ENCODE measurements at places on chromosomes 16 and 17.

- DNase-seq: no peak
Measured at GRCh38 chr16:78496189-78496588, 396.7 kb downstream of the WWOX start.

- DNase-seq: no peak
Measured at GRCh38 chr17:2693561-2694380, 17.8 kb downstream of the CLUH start.

DNA sequence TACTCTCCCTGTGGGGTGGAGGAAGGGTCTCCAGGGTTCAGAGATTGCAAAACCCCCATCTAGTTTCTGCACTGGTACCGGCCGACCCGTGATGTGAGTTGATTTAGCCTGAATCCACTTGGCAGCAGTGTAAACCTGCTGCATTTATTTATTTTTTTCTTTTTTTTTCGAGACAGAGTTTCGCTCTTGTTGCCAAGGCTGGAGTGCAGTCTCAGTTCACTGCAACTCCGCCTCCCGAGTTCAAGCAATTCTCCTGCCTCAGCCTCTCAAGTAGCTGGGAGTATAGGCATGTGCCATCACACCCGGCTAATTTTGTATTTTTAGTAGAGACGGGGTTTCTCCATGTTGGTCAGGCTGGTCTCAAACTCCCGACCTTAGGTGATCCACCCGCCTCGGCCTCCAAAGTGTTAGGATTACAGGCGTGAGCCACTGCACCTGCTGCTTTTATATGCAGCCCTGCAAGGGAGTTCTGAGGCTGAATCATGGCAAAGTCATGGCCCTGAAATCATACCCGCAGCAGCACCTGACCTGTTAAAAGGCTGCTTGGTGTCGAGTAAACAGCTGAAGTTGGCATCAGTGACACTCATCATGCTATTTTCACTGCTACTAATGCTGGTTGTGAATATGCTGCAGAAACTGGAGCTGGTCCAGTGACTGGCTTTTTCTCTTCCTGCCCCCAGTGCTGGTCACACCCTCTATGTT lies 21.4 kb downstream of the DEXI start:
- DNase-seq: no peak

- DNase-seq: no peak
Measured at GRCh38 chr17:15436473-15437302, 30.7 kb downstream of the CDRT4 start.

DNA sequence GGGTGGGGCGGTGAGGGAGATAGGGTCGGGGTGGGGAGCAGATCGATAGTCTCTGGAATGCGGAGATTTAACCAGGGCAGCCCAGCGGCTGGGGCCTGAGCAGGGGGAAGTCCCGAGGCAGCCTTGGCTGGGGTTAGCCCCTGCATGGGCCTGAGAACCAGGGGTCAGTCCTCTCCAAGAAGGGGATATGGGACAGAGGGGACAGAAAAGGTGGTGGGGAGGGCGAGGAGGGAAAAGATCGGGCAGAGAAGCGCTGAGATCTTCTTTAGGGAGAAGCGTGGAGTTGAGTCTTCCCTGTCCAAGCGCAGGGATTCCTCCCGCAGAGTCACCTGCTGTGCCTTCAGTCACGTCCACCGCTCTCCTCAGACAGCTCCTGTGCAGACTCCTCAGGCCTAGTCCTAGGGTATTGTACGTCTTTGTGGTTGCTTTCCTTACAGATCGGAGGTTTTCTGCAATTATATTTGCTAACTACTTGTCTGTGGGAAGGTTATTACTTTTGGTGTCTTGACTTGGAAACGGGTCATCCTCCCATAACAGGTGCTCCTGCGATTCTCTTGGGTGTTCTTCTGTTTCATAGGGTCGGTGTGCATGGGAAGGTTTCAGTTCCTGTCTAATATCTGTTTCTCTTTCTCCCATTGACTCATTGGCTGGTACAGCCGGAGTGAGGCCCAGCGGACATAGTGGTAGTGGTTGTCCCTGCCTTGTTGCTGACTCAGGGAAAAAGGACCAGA lies 952 bp downstream of the CD300A start:
- no peak for DNase-seq

DNA sequence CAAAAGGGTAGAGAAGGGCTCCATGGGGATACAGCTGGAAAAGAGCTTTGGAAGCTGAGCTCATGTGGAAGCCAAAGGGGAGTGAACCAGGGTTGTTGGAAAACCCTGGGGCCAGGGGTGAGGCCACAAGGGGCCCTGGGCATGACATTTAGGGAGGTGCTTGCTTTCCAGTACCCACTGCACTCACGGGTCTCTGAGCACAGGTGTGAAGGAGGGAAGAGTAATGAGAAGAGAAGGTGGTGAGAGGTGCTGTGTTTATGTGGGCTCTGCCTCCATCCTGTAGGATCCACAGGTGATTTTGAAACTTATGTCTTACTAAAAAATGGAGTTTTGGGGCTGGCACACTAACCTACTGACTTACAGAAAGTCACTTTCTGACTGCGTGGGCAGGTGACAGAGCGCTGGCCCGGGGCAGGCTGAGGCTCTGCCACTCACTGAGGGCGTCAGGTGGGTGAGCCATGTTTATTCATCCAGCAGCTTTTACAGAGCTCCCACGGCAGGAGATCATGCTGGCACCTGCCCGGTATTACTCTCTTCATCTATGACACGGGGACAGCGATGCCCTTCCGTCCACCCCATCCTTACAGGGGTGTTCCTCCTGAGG lies 18.9 kb downstream of the KSR1 start:
- DNase-seq: no peak

GRCh38 chr16:20401066-20401465 lies 3.5 kb downstream of the PDILT start:
- DNase-seq: no peak

GRCh38 chr16:87608400-87608985 lies 6.2 kb downstream of the JPH3 start:
- DNase-seq: peak; percentile 82

DNA sequence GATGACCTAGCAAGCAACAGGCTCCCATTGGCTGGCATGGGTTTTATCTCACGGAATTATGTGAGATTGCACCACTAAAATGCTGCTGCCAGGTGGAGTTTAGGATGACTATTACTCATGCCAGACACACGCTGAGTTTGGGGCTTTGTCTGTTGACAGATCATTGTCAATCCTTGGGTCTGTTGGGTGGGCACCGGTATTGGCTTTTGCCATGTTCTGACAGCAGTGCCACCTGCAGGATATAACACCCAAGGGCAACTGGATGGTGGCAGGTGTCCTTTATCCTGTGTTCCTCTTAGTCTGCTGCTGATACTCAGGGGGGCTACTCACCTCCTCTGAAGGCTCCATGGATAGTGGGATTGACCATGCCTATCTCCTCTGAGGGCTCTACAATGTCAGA lies 221.6 kb upstream of the DYNLRB2 start:
- DNase-seq: no peak

DNA sequence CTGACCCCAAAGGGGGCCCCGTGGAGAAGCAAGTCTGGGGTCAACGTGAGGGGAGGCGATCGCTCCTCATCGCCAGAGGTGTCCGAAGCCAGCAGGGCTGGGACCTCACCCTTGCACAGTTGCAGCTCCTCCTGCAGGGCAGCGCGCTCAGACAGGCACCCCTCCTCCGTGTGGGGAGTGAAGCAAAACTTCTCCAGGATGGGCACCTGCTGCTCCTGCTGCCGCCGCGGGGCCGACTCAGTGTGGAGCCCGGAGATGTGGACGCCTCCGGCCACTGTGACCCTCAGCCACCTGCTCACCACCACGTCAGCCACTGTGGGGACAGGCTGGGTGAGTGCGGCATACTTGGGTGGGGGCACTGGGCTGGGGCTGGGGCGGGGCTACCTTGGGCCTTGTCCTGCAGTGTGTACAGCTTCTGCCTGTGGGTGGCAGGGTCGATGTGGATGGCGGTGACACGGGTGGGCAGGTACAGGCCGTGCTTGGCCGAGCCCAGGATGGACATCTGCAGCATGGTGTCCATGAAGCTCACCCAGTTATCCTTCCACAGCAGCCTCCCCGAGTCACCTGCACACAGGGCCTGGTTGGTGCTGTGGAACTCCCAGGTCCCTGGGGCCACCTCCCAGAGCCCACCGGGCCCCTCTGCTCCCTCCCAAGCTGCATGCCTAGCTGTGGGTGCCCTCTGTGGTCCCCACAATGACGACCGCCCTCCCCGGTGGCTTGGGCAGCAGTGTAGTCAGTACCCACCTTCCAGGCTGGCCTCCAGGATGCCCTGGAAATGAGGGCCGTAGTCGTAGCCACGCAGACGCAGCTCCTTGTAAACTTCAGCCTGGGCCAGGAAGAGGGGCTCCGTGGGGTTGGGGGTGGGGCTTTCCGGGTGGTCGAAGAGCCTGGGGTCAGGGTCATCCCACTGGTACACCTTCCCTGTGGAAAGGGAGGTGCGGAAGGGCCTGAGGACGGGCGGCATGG lies 10.8 kb downstream of the FASN start:
- no peak for DNase-seq

GRCh38 chr16:626787-627453 lies 3.9 kb upstream of the WFIKKN1 start:
- no peak for DNase-seq

- DNase-seq: no peak
Measured at GRCh38 chr17:33072421-33073161, 80.9 kb downstream of the SPACA3 start.

GRCh38 chr16:52411011-52411410 lies 135.9 kb downstream of the TOX3 start:
- DNase-seq: no peak

DNA sequence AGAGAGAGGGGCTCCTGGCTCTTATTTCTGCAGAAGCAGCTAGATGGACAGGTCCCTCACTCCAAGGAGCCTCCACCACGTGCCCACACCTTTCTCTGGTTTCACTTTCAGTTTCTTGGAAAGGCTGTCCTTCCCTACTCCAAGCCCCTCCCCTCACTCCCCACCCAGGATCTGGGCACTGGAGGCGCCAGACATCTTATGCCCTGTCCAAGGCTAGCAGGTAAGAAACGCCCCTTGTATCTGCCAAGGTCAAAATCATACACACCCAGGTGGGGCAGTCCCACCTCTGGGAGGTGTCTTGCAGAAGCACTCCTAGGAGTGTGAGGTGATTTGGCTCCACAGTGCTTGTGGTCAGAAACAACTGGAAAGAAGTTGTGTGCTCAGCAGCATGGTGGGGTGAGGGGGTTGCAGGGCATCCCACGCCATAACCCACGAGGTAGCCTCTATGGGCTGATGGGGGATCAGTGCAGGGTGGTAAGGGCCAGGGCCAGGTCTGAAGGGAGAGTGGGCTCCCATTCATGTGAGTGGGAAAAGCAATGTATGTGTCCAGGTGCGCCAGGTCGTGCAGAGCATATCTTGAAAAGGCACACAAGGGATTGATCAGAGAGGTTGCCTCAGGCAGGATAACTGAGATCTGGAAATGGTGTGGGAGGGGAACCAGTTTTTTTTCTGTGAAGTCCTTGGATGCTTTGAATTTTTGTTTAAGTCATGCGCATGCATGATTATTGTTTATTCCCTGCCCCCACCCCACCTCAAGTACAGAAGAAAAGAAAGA lies 31.8 kb upstream of the PRM1 start:
- DNase-seq: no peak

- DNase-seq: no peak
Measured at GRCh38 chr16:86458149-86458777, 52.1 kb upstream of the FOXF1 start.

GRCh38 chr16:4580250-4580649 lies 24.1 kb downstream of the C16orf96 start:
- DNase-seq: no peak

- no peak for DNase-seq
Measured at GRCh38 chr17:50107790-50108414, 12.8 kb downstream of the PDK2 start.

GRCh38 chr16:77548766-77549165 lies 113.9 kb upstream of the ADAMTS18 start:
- no peak for DNase-seq

- DNase-seq: no peak
Measured at GRCh38 chr17:47231866-47232265, 21.8 kb upstream of the ITGB3 start.

GRCh38 chr16:66427871-66428681 lies 981 bp downstream of the BEAN1 start:
- no peak for DNase-seq

GRCh38 chr17:38693700-38694329 lies 11.3 kb upstream of the MLLT6 start:
- DNase-seq: peak; percentile 87

DNA sequence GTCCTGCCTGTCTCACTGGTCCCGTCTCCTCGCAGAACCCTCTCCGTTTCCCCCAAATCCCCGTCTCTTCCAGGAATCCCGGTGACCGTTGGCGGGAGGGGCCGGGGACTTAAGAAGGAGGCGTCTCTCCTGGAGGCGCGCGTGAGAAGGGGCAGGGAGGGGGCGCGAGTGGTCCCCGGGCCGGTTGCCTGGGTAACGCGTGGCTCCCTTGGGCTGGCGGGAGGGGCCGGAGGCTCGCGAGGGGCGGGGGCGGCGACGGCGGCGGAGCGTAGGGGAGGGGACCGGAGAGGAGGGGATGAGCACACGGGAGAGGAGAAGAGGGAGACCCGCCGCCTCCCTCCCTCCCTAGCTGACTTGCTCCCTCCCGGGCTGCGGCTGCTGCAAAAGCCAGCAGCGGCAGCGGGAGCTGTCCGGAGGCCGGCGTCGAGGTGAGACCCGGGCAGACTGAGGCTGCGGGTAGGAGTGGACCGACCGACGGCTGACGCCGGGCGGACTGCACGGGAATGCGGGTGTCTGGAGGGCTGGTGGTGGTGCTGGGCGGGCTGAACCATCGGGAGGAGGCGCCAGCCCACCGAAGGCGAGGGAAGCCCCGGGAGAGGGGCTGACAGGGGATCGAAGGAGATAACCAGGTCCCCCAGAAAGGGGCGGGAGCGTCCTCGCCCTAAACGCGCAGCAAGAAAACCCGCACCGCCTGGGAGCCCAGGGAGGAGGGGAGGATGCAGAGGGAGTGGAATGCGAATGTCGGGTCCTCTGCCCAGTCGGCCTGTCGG lies at the start of gene PRRT2:
Gene PRRT2, plus strand, starts transcription at position 298 of the 770 bp plus-strand sequence. CDS start 862 bp downstream, outside the sequence.
- DNase-seq: peak; percentile 90

DNA sequence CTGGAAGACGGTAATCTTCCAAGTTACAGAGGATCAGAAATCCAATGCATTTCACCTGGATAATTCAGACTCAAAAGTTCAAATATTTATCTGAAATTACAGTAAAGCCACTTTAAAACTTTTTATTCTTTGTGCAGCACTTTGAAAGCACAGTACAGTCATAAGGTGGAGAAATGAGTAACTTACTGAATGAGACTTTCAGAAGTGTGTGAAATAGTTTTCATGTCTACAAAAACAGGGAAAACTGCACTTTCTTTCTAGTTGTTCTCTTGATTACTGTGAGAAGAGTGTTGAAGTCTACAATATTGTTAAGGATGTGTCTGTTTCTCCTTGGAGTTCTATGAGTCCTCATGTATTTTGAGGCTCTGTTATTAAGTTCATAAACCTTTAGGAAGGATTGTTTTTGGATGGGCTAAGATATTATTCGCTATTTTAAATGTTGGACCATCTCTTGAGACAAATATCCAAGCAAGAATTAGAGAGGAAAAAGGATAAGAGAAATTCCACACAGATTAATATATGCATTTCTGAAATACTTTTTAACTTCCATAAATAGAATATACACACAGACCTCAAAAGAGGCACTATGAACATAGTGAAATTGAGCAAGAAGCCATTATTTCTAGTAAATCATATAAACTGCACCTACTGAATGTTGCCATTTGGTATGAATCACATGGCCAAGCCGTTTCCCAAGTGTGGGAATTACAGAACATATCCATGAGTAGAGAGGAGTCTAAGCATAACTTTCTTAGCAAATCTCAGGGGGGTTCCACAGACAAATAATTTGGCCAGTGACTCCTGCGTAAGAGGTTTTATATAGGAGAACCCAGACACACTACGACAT lies 83.6 kb upstream of the PLEKHM1 start:
- no peak for DNase-seq

- no peak for DNase-seq
Measured at GRCh38 chr16:85879975-85880831, 18.8 kb upstream of the IRF8 start.

Measured in left forelimb (tissue), 1 donor.